ENCODE measurements at places on chromosomes 2 and 18.

DNA sequence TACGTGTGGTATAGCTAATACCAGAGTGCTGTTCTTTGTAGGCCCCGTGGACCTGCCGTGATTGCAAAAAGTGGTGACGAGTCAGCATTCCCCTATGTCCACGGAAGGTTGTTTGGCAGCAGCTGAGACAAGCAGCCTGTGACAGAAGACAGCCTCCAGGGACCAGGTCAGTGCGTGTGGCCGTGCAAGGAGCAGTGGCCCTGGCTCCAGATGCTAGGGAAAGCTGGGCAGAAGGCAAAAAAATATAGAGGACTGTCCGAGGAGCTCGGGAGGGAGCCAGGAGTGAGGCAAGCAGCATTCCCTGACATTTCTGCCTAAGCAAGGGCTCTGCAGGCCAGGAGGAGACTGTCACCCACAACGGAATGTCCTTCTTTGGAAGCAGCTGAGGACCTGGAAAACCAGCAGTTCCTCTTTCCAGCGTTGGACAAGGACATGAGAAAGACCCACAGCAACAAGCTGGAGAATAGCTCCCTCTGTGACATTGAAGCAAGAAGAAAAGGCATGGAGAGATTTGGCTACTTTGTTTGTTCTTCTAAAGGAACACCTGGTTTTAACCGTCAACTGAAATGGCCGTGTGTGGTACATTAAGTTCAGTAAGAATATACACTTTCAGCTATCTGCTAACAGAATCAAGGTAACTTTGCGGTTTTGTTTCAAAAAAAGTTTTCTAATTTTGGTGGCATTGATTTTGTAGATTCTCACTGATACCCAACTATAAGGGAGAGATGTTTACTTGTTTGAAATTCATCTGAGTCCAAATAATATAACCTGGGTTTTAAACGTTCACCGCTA, 58.3 kb downstream of the NPAS2 start:
- DNase-seq, result no peak

GRCh38 chr2:3073704-3074103, 303.9 kb downstream of the EIPR1 start:
- no peak for DNase-seq

DNA sequence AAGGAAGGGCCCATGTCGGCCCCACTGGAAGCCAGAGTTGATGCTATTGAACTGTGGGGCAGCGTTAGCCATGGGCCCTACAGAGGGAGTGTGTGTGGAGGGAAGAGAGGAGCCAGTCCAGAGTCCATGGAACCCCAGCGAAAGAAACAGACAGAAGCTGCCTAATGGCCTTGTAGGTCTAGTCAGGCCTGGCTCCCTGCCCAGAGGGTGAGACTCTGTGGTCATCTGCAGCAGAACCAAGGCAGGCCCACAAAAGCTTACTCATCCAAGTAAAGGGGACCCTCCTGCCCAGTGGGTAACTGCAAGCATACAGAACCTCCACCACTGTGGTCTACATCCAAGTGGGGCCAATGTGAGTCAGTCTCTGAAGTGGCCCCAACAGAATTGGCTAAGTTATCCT, 439.8 kb downstream of the TGIF1 start:
- no peak for DNase-seq

GRCh38 chr2:27123302-27124150, at the start of gene ABHD1:
TSS of gene ABHD1 (plus strand) at chr2:27123815. CDS start at chr2:27123949, 134 bp downstream.
- DNase-seq, result no peak

DNA sequence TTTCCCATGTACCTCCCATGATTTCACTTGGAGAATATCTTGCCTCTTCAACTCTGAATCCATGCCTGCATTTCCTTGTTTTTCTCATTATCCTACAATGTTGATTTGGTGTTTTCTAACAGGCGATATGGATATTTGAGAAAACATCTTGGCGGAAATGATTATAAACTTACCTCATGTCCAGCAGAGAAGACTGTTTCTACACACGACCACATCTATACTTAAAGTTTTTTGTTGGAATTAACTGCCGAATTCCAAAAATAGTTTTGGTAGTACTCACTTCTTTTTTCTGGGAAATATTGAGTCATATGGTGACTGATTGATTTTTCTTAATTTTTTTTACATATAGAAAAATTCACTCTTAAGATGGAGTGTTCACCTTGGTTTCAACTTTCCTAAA, 41.4 kb upstream of the TMEFF2 start:
- DNase-seq, result no peak
